Spleen (tissue), 13 donors: ENCODE measurements at places on chromosomes 2 and 18.

- no peak for DNase-seq
- H3K27ac ChIP-seq, result no peak overlapping the region
- peaks cover 22% of the 10 kb centered on the region for H3K4me1 ChIP-seq
- H3K4me3 ChIP-seq, result no peak overlapping the region
Measured at GRCh38 chr2:121565389-121566250, 34.9 kb downstream of the RNU4ATAC start.

- no peaks in the 10 kb centered on the region for H3K27me3 ChIP-seq
- no peaks in the 10 kb centered on the region for H3K4me1 ChIP-seq
- no peak overlapping the region for H3K27ac ChIP-seq
- H3K36me3 ChIP-seq, result no peaks in the 10 kb centered on the region
- H3K4me3 ChIP-seq, result no peak overlapping the region
Measured at GRCh38 chr2:48727560-48727959, 28.0 kb downstream of the LHCGR start.

GRCh38 chr2:48435909-48436308 lies 94.0 kb upstream of the STON1 start:
- no peaks in the 10 kb centered on the region for H3K27me3 ChIP-seq
- H3K4me1 ChIP-seq, result peaks cover 4% of the 10 kb centered on the region
- H3K36me3 ChIP-seq, result no peaks in the 10 kb centered on the region
- no peak overlapping the region for H3K27ac ChIP-seq
- DNase-seq, result no peak

DNA sequence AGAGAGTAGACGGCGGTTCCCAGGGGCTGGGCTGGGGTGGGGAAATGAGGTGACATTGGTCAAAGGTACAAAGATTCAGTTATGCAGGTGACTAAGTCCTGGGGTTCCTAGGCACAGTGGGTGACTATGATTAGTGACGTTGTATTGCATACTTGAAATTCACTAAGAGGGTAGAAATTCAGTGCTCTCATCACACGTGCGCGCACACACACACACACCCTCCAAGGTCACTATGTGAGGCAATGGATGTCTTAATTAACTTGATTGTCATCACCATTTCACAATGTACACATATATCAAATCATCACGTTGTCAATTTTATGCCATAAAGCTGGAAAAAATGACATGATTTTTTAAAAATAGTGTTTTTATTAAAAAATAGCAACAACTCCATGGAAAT lies 92.9 kb upstream of the ALKAL2 start:
- H3K27ac ChIP-seq, result no peak overlapping the region
- no peaks in the 10 kb centered on the region for H3K36me3 ChIP-seq
- H3K27me3 ChIP-seq, result no peaks in the 10 kb centered on the region
- no peak for DNase-seq

GRCh38 chr2:150135223-150135883 lies 352.1 kb downstream of the RND3 start:
- H3K4me3 ChIP-seq, result no peak overlapping the region
- no peaks in the 10 kb centered on the region for H3K4me1 ChIP-seq
- no peaks in the 10 kb centered on the region for H3K36me3 ChIP-seq
- H3K27me3 ChIP-seq, result no peaks in the 10 kb centered on the region
- H3K27ac ChIP-seq, result no peak overlapping the region
- DNase-seq, result no peak

- DNase-seq, result no peak
- no peak overlapping the region for H3K27ac ChIP-seq
- no peaks in the 10 kb centered on the region for H3K36me3 ChIP-seq
- H3K4me3 ChIP-seq, result no peak overlapping the region
- no peaks in the 10 kb centered on the region for H3K27me3 ChIP-seq
Measured at GRCh38 chr2:103448495-103448894, 686.7 kb downstream of the TMEM182 start.

DNA sequence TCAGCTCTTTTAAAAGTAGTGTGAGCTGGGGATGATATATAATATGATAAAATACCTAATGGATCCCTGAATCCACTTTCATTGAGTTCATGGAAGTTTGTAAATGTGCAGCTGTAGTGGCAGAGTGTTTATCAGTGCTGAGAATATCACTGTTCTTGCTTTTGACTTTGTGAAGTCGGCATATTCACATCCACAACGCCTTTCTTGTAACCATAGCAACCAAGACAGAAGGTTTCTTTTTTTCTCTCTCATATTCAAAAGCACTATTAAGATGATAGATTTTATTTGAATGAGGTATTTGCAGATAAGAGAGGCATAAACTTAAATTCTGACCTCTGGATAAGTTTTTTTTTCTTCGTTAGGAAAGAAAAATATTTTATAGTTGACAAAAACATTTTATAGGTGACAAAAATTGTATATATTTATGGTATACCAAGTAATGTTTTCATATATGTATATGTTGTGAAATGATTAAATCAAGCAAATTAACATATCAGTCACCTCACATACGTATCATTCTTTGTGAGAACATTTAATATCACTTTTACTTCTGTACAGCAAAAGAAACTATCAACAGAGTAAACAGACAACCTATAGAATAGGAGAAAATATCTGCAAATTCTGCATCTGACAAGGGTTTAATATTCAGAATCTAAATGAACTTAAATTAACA lies 130.0 kb downstream of the PLCL1 start:
- no peak overlapping the region for H3K27ac ChIP-seq
- peaks cover 4% of the 10 kb centered on the region for H3K27me3 ChIP-seq
- H3K4me3 ChIP-seq, result no peak overlapping the region

DNA sequence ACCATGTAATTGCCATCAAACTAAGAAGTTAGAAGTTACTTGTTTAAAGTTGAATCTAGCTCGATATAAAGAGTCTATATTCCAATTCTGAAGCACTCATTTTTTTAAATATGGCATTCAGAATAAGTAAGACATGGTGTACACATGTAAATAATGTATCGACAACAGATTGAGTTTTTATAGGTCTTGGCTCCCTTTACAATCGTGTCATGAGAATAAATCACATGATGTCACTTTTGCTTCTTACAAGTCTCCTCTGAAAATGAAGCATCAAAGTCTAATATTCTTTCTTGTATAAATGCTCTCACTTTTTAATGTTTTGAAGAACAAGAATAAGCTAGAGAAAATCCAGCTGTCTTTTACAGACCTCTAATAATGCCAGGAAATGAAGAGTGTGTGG lies 33.1 kb downstream of the LRP1B start:
- no peak overlapping the region for H3K4me3 ChIP-seq
- DNase-seq, result no peak
- no peaks in the 10 kb centered on the region for H3K4me1 ChIP-seq
- no peaks in the 10 kb centered on the region for H3K36me3 ChIP-seq

DNA sequence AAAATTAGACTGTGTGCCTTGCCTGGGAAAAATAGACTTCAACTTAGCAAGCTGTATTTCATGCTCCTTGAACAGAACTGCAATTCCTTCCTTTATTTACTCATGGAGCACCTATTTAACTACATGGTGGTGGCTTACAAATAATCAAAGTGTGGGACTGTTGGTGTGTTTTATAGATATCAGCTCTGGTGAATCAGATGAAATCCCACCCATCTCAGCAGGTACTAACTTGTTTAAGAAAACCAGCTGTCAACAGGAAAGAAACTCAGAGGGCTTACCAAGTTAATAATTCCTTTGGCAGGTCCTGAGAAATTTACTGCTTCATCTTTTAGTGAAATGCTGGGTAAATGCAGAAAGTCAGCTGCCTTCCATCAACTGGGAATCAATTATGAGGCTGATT lies 830.6 kb downstream of the SLC4A3 start:
- DNase-seq, result no peak
- H3K4me1 ChIP-seq, result no peaks in the 10 kb centered on the region
- no peaks in the 10 kb centered on the region for H3K27me3 ChIP-seq
- no peak overlapping the region for H3K27ac ChIP-seq

DNA sequence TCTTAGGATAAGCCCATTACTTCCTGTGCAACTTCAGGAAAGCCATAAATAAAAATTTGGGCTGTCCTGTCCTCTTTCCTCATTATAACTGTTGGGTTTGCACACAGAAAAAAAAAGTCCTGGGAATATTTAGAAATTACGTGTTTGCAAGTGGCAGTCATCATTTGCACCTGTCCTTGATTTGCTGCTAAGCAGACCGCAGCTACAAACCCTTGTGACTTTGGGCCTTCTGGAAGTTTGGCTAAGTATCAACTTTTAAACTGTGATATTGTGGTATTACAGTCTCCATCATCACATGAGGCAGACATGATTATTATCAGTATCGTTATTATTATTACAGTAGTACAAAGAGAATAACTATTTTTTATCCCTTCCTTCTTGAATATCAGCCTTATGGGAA lies 260.7 kb upstream of the SESTD1 start:
- no peaks in the 10 kb centered on the region for H3K27me3 ChIP-seq
- no peak overlapping the region for H3K27ac ChIP-seq
- no peaks in the 10 kb centered on the region for H3K36me3 ChIP-seq
- H3K4me1 ChIP-seq, result no peaks in the 10 kb centered on the region
- DNase-seq, result no peak

- no peaks in the 10 kb centered on the region for H3K27me3 ChIP-seq
- no peaks in the 10 kb centered on the region for H3K36me3 ChIP-seq
- DNase-seq, result no peak
- H3K27ac ChIP-seq, result no peak overlapping the region
- H3K4me3 ChIP-seq, result no peak overlapping the region
- no peaks in the 10 kb centered on the region for H3K4me1 ChIP-seq
Measured at GRCh38 chr2:208384637-208385036, 22.0 kb upstream of the PTH2R start.

DNA sequence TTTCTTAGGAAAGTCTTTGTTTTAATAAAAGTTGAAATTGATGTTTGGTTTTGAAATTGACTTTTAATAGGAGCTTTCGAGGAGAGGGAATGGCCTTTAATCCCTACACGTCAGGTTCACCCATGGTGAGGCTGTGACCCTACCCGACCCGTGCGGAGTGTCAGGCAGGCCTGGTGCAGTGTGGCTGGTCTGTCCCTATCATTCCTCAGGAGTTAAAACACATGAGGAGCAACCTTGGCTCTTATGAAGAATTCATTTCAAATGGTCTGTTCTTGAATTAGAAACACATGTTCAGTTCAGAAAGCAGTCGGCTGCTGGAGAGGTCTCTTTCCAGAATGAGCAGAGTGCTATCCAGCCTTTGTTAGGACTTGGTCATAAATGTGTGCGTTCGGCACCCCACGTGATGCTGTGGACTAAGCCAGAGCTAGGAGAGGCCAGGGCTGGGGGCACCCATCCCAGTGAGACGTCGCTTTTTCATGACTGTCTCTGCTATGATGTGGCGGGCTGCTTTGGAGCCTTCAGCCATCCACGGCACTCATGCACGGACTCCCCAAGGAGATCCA lies 54.7 kb downstream of the EMILIN2 start:
- no peak overlapping the region for H3K27ac ChIP-seq
- H3K4me3 ChIP-seq, result no peak overlapping the region
- peaks cover 52% of the 10 kb centered on the region for H3K4me1 ChIP-seq
- no peaks in the 10 kb centered on the region for H3K36me3 ChIP-seq
- no peaks in the 10 kb centered on the region for H3K27me3 ChIP-seq

DNA sequence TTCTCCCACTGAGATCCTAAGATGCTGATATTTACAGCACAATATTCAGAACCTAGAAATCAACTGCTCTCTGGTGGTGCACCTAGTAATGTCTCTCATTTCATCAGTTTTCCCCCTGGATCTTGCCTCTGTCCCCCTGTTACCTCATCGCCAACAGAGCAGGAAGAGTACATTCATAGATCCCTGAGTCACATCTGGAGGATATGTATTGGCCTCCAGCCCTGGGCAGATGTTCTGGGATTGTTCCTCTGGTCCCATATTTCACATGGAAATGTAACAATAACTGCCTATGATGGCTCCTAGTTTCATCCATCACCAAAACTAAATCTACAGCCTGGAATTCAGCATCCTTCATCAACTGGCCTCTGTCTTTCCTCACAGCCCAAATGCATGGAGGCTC lies 278.8 kb upstream of the SLC14A2 start:
- no peaks in the 10 kb centered on the region for H3K36me3 ChIP-seq
- H3K4me3 ChIP-seq, result no peak overlapping the region
- no peak overlapping the region for H3K27ac ChIP-seq
- H3K27me3 ChIP-seq, result no peaks in the 10 kb centered on the region
- no peaks in the 10 kb centered on the region for H3K4me1 ChIP-seq
